MCF 10A (cell line): ENCODE measurements at places on chromosomes 1 and 21. TPM values are rescaled to one million over a fixed set of nuclear protein-coding genes. Genes with fewer than 3 reads are reported as not detected.

CLDN14 gene
- not detected in 2 replicates for total RNA-seq

DNA sequence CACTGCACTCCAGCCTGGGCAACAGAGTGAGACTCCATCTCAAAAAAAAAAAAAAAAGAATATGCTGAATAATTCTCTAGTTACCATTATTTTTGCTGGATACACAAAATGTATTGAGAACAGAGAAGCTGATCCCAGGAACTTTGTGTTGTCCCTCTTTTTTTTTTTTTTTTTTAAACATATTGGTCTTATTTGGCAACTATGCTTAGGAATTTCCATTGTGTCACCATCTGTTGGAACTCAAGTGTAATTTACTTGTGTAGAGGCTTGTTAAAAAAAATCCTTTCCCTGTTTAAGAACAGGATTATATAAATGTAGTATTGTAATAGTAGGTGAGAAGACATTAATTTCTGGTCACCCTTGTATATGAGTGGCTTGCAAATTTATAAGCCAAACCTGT lies 28.6 kb downstream of the CAMSAP2 start:
- H3K27me3 ChIP-seq = no peaks in the 10 kb centered on the region
- DNase-seq = peak; percentile 31
- H3K4me1 ChIP-seq = peaks cover 16% of the 10 kb centered on the region
- peaks cover 80% of the 10 kb centered on the region for H3K36me3 ChIP-seq
- no peak overlapping the region for H3K4me3 ChIP-seq

DNA sequence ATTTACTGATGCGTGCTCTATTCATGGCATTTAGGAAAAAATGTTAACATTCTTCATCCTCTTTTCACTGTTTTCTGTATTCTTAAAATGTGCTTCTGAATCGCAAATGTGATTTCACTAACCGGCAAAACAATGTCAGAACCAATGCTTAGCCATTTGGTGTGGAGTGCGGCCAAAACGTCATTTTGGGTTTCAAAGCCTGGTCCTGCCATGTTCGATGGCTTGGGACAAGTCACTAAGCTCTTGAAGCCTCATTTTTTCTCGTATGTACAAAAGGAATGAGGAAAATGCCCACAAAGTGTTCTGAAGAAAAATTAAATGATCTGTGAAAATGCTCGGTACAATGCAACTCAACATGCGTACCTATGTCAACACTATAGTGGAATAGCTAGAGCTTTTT lies 175.3 kb downstream of the APP start:
- peaks cover 68% of the 10 kb centered on the region for H3K36me3 ChIP-seq
- DNase-seq = no peak
- H3K27ac ChIP-seq = no peak overlapping the region

DNA sequence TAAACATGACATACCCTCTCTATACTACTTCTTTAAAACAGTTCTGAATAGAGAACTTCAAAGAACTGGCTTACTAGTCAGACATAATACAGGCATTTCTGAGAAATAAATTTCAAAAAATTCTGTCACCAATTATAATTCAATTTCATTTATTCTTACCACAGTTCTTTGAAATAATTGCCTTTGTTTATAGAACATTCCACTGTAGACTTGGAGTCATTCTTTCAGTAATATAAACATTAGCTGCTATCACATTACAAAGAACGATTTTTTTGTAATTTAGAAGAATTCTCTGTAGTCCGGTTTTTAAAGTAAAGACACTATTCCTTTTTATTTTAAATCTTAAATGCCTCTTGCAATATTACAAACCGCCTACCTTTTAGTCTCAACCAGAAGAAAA lies 146.4 kb upstream of the COL11A1 start:
- no peak for DNase-seq
- peaks cover 21% of the 10 kb centered on the region for H3K27me3 ChIP-seq
- no peaks in the 10 kb centered on the region for H3K36me3 ChIP-seq
- peaks cover 6% of the 10 kb centered on the region for H3K4me1 ChIP-seq
- H3K4me3 ChIP-seq = no peak overlapping the region
- no peak overlapping the region for H3K27ac ChIP-seq

DNA sequence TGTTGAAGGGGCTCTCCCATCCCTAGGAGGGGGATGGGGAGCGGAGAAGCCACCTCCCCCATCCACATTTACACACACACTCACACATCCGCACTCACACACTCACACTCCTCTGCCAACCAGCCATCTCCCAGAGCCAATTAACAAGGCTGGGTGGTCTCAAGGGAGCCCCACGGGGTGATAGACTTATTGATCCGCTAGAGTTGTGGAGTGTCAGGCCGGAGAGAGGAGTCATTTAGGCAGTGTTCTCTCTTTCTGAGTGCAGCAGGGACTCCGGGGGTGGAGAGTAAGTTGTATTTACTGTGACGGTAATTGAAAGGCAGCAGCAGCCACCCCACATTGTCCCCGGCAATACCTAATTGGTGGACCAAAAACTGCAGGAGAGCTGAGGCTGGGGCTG lies 61.6 kb downstream of the KLHDC7A start:
- DNase-seq = no peak
- no peaks in the 10 kb centered on the region for H3K36me3 ChIP-seq
- no peak overlapping the region for H3K4me3 ChIP-seq

DNA sequence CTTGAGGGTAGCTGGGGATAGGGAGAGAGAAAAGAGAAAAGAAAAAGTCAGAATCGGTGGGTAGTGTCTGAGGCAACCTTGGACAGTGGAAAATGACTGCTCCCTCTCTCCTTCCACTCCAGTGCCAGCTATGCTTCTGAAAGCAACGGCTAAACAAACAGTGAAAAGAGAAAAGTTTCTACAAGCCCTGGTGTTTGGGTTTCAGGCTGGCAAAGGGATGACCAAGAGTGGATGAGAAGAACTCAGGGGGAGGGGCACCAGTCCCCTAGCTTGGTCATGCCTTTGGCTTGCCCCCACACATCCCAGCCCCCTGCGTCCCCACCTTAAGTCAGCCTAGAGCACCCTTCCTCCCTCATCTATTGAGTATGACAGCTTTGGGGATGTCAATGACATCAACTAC lies 8.6 kb downstream of the IL22RA1 start:
- no peaks in the 10 kb centered on the region for H3K27me3 ChIP-seq
- peaks cover under 1% of the 10 kb centered on the region for H3K4me1 ChIP-seq
- no peak overlapping the region for H3K27ac ChIP-seq
- H3K36me3 ChIP-seq = peaks cover 3% of the 10 kb centered on the region
- no peak for DNase-seq
- no peak overlapping the region for H3K4me3 ChIP-seq

DNA sequence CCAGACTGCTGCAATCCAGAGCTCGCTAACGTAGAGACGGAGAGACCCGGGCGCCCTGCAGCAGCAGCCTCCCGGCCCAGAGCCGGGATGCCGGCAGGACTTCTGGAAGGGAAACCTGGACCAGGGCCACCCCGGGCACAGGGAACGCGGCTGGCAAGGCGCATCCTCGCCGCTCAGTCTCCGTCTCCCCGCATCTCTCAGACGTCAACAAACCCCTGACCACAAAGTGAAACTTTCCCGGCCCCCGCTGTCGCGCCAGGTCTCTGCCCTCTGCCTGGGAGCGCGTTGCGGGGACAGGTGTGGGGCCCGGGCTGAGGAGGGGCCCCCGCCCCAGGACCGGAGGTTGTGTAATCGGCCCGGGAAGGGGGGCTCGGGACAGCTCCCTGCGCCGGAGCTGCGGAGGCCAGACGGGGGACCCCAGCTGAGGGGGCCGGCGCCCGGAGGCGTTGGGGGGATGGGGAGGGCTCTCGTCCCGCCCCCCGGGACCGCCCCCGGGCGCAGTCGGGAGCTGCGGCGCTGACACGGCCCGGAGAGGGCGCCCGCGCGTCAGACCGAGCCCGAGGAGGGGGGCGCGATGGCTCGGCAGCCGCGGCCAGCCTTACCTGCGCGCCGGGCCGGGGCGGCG lies 116.6 kb upstream of the HIVEP3 start:
- peaks cover 12% of the 10 kb centered on the region for H3K27me3 ChIP-seq
- no peaks in the 10 kb centered on the region for H3K4me1 ChIP-seq
- DNase-seq = peak; percentile 13
- no peaks in the 10 kb centered on the region for H3K36me3 ChIP-seq
- H3K4me3 ChIP-seq = peak overlapping the region; percentile 69

DNA sequence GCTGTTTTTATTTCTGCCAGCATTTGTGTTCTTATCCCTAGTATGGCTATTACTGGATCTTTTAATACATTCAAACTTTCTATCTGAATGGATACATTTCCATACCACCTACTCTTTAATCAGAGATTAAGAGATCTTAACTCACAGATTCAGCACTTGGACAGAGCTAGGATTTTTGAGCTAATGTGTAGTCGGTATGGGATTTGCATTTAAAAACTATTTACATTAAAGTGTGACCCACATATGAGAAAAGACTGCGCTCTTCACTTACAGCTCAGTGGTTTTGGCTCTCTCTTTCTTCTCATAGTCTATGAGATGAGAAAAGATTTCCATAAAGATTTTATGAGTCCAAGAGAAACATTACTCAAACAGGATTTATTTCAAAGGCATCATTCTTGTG lies 16.4 kb downstream of the HMGB4 start:
- H3K27me3 ChIP-seq = no peaks in the 10 kb centered on the region
- no peaks in the 10 kb centered on the region for H3K4me1 ChIP-seq
- DNase-seq = no peak
- no peak overlapping the region for H3K4me3 ChIP-seq

LCE2C gene
- total RNA-seq = not detected in 2 replicates
